Astrocyte of the hippocampus (primary cell): ENCODE measurements at places on chromosomes 7 and 10.

DNA sequence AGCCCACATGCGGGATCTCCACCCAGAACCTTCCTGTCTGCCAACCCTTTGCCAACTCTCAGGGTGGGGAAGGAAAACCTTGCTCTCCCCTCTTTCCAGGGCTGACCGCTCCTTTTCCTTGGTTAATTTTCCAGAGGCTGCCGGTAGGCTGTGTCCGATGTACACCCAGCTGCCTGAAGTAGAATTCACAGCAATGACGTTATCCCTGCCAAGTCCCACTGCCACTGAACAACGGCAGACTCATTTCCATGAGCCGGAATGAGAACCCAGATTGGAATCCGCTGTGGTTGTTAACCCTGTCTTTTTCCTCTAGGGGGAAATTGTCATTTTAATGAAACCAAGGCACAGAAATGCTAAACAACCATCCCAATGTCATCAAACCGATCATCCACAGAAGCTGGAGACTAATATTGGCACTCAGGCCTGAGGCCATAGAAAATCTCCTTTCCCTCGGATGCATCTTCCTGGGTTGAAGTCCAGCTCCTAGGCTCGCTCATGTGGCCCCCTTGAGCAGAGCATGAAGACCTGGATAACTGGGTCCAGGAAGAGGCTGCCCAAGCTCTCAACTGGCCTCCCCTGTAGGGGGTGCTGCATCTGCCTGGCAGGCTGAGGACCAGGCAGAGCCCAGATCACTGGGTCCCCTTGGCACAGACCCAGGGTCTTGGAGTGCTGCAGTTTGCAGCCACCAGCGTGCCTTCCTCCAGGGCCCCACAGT is 30.4 kb downstream of the KLRG2 start:
- DNase-seq: peak; percentile 91

GRCh38 chr10:34999532-34999931 is 90.6 kb downstream of the CUL2 start:
- no peak for DNase-seq

DNA sequence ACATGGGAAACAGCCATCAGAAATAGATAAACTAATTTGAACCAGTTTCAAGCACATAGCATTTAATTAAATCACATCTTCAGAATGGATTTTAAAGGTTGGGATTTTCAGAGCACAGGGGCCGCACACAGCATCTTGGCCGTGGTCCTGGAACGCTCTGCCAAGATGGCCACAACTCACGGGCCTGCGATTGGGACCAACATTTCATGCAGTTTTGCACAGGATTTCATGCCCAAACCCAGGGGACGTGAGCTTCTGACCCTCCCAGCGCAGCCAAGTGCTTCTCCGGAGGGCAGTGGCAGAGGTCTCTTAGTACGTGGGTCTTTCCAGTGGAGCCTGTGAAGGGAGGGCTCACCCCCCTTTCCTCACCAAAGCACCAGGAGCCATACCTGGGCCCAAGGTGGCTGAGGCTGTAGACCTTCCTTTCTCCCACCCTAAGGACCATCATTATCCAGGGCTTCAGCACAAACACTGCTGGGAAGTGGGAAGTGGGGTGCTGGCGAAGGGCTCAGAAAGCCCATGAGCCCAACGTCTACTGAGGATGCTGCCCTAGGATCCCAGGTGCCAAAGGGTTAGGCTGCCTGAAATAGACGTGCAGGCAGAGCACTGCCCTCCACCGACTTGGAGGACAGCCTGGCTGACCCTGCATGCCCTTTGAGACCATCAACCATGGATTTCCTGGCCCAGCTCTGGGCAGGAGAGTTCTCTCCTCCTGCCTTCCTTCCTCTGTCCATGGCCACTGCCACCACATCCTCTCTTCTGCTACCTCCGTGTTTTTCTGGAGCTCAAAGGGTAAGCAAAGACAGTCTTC is 611.2 kb upstream of the MGMT start:
- peak; percentile 26 for DNase-seq

DNA sequence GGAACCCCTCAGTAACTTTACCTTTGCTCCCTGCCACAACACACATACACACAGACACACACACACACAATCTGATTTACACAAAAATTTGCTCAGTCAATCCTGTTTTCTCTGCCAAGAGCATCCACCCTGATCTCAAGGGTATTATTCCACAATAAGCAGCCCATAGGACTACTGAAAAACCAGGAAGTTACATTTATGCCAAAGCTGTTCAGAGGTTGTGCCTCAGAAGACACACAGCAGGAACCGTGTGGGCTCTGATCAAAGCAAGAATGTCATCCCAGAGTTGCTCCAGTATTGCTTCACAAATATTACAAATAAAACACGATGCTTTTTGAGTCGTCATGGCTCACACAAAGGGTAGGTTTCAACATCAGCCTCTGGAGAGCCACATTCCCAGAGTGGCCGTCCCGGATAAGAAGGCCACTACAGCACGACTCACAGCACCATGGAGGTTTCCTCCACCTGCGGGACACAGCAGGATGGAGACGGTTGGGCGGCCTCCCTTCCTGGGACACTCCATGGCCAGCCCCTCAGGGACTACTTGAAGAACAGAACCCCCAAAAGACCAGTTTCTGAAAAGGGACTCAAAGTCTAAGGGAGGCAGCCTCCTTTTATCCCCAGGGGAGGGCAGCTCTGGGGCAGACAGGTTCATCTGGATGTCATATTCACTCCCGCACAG is 1.6 kb downstream of the AIFM2 start:
- peak; percentile 19 for DNase-seq

- peak; percentile 33 for DNase-seq
Observed at GRCh38 chr7:115299397-115300037, 377.6 kb downstream of the MDFIC start.

GRCh38 chr10:11035301-11035991 is 17.8 kb downstream of the CELF2 start:
- DNase-seq: peak; percentile 70

- DNase-seq: no peak
Observed at GRCh38 chr7:80635998-80636397, 2.4 kb upstream of the CD36 start.

- DNase-seq: no peak
Observed at GRCh38 chr7:93646538-93646937, 72.0 kb upstream of the CALCR start.

GRCh38 chr7:16494551-16494950 is 29.0 kb upstream of the SOSTDC1 start:
- DNase-seq: no peak

DNA sequence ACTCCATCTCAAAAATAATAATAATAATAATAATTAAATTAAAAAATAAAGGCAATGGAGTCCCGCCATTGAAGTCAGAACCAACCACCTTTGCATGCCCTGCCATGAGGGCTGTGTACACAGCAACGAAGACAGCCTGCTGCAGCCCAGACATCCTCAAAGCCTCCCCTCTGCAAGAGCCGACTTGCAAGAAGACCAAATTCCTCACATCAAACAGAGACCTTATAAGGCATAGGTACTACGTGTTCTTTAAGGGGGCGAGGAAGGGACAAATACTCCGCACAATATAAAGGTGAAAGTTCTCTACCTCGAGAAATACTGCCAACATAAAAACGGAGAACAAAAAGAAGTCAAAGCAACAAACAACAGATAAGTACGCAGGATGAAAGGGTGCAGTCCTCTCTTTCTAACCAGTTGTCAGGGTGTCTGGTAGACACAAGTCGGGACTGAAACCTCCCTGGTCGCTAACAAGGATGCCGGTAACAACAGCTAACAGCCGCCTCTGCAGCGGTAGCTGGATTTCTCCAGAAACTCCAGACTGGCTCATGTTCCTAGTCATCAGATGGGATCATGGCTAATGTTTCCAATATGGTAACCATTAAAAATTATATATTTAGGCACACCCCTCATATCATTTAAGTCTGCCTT is 23.6 kb downstream of the FGFR2 start:
- DNase-seq: no peak

DNA sequence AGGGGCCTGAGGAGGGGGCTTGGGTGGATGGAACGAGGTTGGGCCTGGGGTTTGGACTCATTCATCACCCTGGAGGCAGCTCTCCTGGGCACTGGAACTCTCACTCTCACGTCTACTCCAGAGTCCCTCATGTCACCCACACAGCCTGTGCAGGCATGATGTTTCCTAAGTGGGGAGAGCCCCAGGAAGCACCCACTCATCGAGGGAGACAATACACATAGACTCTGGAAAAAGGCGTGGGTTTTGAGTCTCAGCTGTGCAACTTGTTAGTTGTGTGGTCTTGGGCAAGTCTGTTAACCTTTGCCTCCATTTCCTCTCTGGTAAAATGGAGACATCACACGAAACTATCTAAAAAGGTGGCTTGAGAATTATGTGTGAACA is 25.9 kb upstream of the RBM20 start:
- no peak for DNase-seq

DNA sequence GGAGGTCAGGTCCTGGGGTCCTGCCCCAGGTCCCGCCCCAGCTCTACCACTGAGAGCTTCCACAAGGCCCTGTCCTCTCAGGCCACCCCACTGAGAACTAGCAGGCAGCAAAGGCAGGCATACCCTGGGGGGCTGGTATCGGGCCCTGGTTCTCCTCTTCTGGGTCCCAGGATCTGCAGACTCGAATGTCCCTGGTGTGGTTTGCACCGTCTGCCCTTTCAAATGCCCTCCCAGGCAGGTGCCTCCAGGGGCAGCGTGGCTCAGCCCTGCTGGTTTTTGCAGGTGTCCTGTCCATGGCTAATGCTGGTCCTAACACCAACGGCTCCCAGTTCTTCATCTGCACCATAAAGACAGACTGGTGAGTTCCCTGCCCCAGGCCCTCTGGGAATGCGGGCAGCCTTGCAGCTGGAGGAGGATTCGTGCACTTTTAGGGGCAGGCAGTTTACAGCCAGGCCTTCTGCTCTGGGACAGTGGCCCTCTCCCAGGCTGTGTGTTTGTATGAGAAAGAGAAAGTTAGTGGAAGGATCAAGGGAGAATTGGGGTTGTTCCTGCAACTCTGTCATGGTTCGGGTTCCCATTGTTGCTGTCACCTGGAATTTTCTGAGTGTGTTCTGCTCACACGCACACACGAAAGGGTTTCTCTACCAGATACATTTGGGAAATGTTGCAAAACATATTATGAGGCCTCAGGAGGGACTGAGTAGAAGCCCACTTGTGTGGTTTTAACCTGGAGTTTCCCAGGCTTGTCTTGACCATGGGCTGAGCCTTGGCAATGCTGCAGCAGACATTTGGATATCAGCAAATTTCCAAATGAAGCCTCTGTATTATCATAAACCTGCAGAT is 5.0 kb downstream of the PPIF start:
- DNase-seq: no peak

- no peak for DNase-seq
Observed at GRCh38 chr7:38541440-38541839, 89.7 kb downstream of the AMPH start.

DNA sequence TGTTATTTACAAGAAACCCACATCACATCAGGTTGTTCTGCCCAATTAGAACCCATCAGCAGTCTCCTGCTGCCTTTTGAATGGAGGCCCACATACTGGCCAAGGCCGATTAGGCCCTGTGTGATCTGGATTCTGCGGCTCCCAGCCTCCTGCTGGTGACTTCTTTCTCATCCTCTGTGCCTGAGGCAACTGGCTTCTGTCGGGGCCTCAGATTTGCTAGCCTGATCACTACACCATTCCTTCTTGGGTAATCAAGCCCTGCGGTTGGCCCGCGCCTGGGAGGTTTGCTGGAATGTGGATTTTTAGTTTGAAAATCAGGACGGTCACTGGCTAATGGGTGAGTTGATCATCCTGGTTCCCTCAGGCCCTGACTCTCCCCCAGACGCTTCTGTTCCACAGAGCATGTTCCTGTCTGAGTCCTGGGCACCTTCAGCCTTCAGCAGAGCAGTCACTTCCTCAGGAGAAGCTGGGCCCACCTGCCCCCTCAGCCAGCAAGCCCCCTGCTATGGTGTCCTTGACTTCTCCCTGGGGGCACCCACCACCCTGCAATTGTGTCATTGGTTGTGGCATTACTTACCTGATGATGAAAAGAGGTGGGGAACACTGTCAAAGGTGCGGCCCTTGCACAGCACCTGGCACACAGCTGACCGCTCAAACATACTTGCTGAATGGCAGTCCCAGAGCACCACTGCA is 207.6 kb downstream of the PHTF2 start:
- DNase-seq: no peak

DNA sequence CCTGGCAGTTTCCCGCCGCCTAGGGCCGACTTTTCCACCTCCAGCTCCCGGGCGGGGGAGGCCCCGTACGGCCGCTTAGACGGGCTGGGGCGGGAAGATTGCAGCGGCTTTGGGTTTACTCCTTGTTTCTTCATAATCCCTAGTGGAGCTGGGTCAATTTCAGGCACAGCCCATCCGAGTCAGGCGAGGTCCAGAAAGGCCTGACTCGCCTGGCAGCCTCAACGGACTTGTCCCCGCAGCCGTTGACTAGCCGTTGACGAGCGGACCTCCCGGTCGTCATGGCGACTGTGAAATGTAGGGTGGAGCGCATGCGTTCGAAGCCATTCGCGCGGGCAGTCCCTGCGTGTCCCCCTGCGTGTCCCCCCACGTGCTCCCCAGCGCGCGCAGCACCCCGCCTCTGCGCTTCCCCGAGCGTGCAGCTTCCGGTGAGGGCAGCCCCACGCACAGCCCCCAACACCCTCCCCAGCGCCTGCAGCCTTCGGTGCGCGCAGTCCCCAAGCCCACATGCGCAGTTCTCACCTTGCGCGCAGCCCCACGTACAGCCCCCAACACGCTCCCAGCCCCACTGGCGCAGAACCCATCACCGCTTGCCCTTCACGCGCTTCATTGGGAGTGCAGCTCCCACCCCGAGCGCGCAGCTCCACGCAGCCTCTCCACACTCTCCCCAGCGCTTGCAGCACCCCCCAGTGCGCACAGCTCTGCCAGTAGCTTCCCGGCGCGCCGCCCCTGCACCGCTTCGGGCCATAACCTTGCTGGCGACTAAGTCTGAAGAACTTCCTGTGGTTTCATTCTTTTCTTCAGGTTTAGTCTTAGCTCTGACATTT is 67.8 kb downstream of the TBX20 start:
- DNase-seq: peak; percentile 77

GRCh38 chr7:116145245-116145852 is 65.0 kb upstream of the TES start:
- DNase-seq: no peak

DNA sequence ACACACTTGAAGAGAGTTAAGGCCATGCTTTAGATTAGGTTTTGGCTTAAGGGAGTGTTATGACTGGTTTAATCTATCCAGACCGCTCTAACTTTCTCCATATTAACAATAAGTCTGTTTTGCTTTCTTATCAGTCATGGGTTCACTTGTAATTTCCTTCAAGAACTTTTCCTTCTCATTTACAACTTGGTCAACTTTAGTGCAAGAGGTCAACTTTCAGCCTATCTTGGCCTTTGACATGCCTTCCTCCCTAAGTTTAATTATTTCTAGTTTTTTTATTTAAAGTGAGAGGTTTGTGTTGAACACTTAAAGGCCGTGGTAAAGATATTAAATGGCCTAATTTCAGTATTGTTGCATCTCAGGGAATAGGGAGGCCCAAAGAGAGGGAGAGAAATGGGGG is 75.6 kb downstream of the MKLN1 start:
- DNase-seq: no peak

GRCh38 chr7:12594122-12594897 is 23.8 kb downstream of the SCIN start:
- DNase-seq: no peak

DNA sequence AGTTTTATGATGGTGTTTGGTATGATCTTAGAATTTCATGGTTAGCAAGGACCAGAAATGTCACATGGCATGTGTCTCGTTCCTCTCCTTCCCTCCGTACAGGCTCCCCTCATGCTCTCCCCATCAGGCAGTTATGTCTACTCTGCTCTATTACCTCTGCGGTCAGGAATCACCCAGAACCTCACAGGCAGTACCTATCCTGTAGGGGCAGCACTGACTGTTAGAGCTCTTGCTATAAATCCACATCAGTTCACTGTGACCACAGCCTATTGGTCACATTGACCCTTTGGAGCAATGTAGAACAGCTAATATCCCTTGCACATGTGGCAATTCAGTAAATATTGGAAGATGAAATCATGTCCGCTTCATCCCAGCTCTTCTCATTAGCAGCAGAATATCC is 151.8 kb downstream of the WNT2 start:
- no peak for DNase-seq
